Peyer's patch (tissue), 4 donors: ENCODE measurements at places on chromosomes 11 and 22. TPM values are rescaled to one million over a fixed set of nuclear protein-coding genes. Genes with fewer than 3 reads are reported as not detected.

DNA sequence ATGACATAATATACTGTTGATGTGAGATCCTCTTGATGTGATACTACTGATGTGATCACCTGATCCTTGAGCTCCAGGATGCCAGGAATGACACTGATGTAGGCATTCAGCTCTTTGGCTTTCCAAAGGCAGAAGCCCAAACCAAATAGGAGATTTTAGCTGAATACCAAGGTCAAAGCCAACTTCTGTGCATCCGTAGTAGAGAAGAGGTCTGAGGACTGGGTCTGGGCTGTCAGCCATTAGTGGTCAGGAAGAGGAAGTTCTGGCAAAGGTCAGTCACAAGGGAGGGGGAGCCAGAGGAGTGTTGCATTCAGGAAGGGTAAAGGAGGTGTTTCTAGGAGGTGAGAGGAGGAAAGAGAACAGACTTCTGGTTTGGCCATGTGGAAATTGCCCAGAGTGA, 53.4 kb upstream of the PARVG start:
- no peak for DNase-seq

DNA sequence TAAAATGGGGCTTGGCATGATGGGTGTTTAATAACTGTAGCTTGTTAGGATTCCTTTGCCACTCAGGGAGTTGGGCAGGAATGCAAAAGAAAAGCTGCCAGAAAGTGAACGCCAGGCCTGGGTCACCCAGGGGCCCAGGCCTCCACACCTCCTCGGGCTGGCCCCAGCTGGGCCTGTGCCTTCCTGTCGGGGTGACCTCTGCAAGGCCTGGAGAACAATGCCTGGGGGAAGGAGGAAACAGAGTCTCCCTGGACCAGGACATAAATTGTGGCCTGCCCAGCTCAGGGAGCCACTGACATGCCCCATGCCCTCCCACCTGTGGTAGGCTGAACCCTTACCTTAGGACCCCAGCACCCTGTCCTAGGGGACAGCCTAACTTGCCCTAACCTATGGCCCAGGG, 21.9 kb downstream of the MN1 start:
- DNase-seq = no peak

The TEX12 gene
- total RNA-seq = not detected

The TMEM138 gene
- total RNA-seq = 51.3 TPM

The DEFB131B gene
- not detected for total RNA-seq

DNA sequence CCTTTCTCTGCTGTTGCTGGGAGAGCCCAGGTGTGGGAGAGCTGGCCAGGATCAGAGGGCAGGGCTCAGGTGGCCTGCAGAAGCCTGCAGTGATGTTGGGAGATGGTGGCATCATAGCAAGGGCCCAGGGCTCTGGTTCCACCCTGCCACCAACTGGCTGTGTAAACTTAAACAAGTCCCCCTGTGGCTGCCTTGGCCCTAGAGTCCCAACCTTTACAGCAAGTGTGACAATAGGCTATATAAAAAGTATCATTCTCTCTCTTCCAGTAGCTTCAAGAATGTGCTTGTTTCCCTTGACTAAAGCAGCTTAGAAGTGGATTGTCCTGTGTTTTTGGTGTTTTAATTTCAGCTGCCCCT, 201.8 kb upstream of the E2F8 start:
- no peak for DNase-seq

- DNase-seq = peak; percentile 53
Observed at GRCh38 chr22:19868773-19869471, 14.2 kb upstream of the GNB1L start.

DNA sequence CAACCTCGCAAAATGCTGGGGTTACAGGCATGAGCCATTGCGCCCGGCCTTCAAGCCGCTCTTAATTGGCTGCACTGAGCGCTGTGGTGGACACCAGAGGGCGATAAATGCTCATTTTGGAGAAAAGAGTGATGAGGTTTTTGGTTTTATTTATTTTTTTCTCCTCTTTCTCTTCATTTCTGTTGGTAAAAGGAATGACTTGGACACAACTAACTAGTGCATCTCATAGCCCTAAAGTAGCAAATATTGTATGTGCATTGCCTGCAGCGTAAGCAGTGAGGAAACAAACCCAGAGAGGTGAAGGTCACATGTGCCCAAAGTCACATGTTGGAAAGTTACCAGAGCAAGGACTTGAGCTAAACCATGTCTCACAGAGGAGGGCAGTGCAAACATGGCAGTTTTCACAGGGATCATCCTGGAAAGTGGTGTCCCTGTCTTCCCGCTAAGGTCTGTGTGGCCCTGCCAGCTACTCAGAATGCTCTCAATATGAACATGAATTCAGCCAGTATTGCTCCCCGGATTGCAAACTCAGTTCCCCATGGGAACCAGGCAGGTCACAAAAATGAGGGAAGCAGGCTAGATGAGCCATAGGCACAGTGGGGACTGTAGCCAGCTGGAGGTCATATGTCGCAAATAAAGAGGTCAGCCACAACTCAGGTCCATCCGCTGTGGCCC, 8.6 kb upstream of the CD82 start:
- no peak for DNase-seq

The NCR3LG1 gene
- 3.3 TPM for total RNA-seq

- DNase-seq = no peak
Observed at GRCh38 chr11:14622223-14622954, 21.2 kb upstream of the PDE3B start.

- DNase-seq = no peak
Observed at GRCh38 chr11:6127881-6128280, 20.4 kb downstream of the OR56B4 start.

DNA sequence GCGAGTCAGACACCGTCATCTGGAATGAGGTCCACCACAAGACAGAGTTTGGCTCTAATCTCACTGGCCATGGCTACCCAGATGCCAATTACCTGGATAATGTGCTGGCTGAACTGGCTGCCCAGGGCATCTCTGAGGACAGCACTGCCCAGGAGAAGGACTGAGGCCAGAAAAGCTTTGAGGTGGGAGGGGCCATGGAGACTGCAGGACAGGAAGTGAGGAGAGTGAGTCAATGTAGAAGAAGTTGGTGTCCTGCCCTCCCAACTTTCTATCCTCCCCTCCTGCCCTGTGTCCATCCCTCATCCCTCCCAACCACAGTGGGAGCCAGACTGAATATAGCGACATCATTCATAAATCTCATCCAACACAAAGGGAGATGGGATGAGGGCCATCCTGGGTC, 8.0 kb downstream of the MPEG1 start:
- no peak for DNase-seq

DNA sequence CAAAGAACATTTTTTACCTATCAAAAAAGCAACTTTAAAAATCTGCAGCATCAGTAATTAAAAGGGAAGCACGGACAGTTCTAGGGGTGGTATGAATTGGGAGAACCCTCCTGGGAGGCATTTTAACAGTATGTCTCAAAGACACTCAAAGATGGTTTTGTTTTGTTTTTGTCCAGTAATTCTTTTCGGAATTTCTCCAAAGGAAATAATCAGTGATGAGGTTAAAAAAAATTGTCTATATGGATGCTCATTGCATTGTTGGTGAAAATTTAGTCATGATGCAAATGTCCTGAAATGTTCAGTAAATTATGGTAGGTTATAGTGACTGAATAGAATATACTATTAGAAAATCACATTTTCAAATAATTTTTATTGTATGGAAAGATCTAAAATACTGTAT, 115.1 kb downstream of the ATXN10 start:
- DNase-seq = no peak

The OR51B5 gene
- not detected for total RNA-seq

- no peak for DNase-seq
Observed at GRCh38 chr22:31569126-31569525, 72.8 kb downstream of the SFI1 start.

The RASD2 gene
- 2.7 TPM for total RNA-seq

DNA sequence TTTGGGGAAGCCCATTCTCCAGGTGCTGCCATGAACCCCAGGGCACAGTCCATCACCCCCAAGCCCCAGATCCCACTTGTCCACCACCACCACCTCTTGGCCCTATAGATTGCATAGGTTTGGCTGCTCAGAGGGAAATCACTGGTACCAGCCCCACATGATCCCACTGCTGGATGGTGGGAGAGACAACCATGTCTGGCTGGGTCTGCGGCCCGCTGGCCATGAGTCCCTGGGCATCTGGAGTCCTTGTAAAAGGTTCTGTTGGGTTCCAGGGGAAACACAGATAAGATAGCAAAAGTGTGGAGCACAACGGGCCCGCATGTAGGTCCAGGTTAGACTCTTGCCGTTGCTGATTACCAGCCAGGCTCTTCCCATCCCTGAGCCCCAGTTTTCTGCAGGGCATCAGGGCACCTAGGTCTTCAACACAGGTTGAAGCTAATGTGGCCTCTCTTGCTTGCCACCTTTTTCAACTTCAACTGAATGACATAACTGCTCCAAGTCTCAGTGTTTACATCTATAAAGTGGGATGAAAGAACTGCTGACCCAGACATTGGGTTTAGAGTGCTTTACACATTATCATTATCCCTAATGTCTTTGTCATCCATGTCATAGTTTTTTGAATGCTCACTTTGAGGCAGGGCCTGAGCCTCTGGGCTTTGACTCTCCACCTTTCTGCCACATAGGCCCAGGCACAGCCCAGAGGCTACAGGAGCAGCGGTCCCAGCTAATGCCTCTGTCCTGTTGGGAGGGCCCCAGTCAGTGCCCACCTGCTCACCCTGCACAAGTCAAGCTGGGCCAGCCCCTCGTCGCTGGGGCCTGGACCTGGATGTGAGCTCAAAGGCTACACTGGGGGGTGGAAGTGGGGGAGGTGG, 1.0 kb upstream of the TANGO2 start:
- no peak for DNase-seq

DNA sequence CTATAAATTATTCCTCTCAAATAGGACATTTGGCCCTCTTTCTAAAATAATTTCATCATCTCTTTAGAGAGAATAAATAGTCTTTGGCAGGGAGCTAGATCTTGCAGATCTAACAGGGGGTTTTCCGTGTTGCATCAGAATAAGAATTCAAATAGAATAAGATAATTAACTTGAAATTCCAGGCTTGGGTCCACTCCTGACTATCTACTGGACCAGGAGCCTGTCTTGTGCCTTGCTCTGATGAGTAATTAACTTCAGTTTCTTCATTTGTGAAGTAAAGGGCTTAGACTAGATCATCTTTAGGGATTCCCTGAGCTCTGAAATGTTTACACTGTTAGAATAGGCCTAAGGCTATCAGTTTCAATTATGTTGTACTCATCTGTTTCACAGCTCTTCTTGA, 23.5 kb upstream of the TMEM123 start:
- no peak for DNase-seq

The RFPL1 gene
- total RNA-seq = not detected

The GAL gene
- 1.2 TPM for total RNA-seq

- DNase-seq = no peak
Observed at GRCh38 chr22:46504584-46504983, 32.8 kb downstream of the CELSR1 start.

The PLEKHA7 gene
- 211 TPM for total RNA-seq

DNA sequence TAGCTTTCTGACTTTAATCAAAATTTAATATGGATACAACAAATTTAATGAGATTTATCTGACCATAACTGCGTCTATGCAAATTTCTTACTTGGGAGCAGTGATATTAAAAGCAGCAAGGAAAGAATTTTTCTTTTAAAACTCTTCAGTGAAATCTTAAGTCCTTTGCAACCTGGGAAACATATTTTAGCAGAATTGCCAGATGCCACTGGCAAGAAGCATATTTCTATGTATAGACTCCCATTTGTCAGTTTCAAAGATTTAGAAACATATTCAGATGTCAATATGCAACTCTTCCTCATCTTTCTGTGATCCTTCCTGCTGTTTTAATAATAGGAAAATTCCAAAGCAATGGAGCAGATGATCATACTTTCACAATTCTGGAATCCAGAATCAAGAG, 911.3 kb downstream of the LUZP2 start:
- no peak for DNase-seq

The FJX1 gene
- not detected for total RNA-seq

- DNase-seq = no peak
Observed at GRCh38 chr11:96744697-96745096, 354.9 kb downstream of the JRKL start.

DNA sequence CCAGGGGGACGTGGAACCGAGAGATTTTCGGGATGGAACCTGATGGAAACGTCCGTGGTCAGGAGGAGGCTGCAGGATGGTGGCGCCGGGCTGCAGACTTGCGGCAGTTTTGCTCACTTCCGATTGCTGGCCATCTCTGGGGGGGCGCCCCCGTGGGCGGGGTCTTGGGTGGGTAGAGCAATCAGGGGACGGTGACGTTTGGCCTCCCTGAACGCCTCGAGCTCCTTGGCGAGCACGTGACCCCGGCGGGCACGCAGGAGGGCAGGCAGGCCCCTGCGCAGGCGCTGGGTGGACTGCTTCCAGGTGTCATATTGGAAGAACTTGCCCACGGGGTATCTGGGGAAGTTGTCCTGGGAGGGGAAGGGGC, 6.3 kb downstream of the IGF2 start:
- DNase-seq = no peak

The LIF gene
- 7.4 TPM for total RNA-seq

DNA sequence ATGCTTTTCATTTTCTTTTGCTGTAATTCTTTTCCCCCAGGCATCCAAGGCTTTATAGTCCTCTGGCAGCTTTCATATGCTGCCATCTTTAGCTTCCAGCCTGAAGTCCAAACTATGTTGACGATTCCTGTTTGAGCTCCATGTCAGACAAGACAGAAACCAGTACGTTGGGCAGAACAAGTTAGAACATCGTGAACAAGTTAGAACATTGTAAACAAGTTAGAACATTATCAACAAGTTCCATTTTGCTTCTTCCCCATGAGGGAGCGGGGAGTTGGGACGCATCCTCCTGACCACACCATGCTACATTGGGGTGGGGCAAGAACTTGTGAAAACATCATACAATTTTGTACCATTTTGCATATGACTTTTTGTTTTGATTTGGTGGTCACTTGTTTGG, 23.9 kb downstream of the GLB1L2 start:
- no peak for DNase-seq

DNA sequence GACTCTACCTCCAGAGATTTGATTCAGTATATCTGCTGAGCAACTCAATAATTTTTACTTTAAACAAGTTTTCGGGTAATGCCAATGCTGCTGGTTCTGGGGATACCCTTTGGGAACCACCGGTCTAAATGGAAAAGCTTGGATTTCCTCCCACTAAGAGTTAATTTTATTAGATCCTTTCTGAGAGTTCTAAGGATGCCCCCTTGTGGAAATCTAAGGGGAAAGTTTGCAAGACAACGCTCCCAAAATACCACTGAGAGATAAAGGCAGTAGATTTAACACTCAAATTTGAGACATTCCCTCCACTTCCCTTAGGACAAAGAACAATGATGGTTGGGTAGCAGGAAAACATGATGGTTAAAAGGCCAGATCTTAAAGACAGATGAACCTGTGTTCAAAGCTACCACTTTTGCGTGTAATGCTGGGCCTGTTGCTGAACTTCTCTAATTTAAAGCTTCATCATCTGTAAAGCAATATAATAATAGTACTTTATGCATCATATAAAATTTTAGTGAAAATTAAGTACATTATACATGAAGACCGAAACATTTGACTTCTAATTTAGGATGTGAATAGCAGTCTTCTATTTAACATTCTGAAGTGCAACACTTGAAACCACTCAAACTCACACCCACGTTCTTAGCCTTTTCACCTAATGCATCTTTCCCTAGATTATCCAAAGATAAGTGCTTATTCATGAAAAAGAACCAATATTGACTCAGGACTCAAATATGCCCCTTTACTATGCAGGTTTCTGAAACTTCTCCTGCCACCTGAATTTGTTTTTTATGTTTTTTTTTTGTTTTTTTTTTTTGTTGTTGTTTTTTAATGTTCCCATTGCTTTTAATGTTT, 110.1 kb upstream of the LUZP2 start:
- no peak for DNase-seq

GRCh38 chr22:25545672-25546071, 18.8 kb upstream of the GRK3 start:
- no peak for DNase-seq

The CARNS1 gene
- total RNA-seq = 1.2 TPM

GRCh38 chr11:66432597-66432996, 6.1 kb downstream of the MRPL11 start:
- no peak for DNase-seq

The TRIM5 gene
- 55.3 TPM for total RNA-seq
